Stimulated activated CD8-positive, alpha-beta memory T cell treated with anti-CD3 and anti-CD28 coated beads, Interleukin-15, amount 100 ng/mL, for 4 hours (primary cell): ENCODE measurements at places on chromosomes 1 and 21.

DNA sequence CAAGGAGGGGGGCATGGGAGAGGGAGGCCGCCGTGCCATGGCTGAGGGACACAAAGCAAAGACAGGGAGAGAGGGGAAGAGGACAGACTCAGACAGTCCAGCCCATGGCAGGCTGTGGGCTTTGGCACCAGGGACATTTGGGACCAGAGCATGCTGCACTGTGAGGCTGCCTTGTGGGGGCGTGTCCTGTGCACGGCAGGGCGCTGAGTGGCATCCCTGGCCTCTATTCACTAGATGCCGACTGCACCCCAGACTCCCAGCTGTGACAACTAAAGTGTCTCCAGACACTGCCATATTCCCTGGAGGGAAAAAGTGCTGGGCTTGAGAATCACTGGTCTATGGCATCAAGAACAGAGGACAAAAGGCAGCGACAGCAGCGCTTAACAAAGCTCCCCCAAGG is 18.6 kb upstream of the PRDM15 start:
- no peak for DNase-seq

- DNase-seq, result no peak
Observed at GRCh38 chr21:39613041-39613934, 548 bp downstream of the B3GALT5 start.

DNA sequence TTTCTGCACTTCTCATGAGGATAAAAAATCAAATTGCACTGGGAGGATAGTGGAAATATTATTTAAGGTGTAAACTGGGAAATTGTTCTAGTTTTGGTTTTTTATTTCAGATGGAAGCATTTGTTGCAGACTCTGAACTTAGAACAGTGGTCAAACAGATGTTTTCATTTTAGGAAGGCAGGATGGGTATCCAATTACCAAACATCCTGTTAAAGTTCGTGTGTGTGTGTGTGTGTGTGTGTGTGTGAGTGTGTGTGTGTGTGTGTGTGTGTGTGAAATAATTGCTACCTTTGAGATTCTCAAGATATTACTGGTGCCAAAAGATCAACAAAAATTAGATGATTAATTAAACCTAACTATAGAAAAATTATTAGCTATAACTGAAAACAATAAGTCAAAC is 24.3 kb upstream of the DUSP10 start:
- DNase-seq, result no peak

DNA sequence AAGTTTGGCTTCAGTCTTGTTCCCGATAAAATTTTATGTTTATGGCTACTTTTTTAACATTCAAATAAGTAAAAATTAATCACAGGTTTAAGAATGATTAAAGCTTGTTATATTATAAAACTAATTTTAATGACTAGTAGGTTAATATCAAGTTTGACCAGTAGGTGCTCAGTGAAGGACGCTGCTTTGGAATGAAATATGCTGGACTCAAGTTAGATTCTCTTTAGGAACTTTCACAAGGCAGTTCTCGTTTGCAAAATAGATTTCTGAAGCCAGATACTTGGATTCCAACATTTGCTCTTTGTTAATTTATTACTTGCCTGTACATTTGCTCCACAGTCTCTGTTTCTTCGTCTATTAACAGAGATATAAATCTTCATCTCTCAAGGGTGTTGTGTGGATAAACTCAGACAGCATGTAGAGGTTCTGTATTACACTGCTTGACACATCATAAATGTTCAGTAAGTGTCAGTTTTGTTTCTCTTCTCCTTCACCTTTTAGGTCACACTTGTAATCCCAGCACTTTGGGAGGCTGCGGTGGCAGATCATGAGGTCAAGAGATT is 432.8 kb upstream of the CHRM3 start:
- no peak for DNase-seq

DNA sequence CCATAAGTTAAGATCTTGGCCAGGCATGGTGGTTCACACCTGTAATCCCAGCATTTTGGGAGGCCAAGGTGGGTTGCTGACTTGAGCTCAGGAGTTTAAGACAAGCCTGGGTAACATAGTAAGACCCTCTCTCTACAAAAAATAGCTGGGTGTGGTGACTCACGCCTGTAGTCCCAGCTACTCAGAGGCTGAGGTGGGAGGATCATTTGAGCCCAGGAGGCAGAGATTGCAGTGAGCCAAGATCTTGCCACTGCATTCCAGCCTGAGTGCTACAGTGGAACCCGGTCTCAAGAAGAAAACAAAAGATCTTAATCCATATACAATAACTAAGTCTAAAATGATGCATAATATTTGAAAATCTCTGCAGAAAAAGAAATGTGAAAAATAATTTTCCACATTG is 165.5 kb upstream of the NR5A2 start:
- DNase-seq, result no peak

GRCh38 chr1:186513526-186513925 is 52.6 kb upstream of the PDC start:
- no peak for DNase-seq

GRCh38 chr1:88169139-88169538 is 514.9 kb upstream of the PKN2 start:
- no peak for DNase-seq

DNA sequence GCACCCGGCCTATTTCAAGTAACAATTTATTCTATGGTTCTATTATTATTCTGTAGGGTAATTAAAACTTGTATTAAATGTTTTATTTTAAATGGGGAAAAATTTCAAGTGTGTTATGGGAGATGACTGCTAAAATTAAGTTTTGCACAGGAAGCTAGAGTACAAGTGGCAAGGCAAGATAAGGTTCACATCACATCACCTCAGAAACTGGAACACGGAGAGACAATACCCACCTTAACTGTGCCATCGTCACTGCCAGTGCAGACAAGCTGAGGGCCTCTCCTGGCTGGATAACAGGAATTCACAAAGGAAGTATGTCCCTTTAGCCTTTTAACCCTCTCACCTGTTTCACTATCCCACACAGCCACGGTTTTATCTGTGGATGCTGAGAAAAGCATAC is 7.6 kb downstream of the SNRNP40 start:
- no peak for DNase-seq

DNA sequence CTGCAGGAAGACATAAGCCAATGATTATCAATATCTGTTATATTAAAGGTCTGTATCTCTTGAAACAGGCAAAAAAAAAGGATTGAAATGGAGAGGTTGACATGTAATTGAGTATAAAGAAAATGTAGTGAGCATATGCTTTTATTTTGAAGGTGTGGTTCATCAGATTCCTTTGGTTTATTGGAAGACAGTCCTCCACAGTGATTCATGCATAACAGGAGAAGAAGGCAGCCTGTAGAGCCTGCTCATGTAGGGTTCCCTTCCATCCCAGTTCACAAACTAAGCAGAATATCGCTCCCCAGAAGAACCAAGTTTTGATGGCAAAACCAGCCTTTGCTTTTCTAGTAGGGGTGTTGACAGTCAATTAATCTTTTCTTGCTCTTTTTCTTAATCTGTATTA is 1016.8 kb upstream of the ADGRL4 start:
- DNase-seq, result no peak

DNA sequence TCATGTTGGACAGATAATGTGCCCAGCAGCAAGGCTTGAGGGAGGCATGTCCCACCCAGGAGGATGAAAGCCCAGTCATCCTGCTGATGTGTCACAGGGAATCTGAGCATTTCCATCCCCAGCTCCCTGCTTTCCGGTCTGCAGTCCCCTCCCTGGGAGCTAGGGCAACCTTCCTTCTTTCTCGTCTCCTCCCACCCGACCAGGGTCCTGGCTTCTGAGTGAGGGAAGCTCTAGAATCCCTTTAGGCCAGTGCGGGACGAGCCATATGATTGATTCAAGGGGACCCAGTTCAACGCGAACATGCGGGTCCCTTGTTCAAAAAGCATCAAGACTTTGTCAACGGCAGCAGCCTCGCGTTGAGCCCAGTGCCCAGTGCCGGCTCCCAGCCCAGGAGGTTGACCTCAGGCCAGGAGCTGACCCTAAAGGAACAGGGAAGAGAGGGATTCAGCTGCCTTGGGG is 96.7 kb upstream of the TMPRSS2 start:
- no peak for DNase-seq

DNA sequence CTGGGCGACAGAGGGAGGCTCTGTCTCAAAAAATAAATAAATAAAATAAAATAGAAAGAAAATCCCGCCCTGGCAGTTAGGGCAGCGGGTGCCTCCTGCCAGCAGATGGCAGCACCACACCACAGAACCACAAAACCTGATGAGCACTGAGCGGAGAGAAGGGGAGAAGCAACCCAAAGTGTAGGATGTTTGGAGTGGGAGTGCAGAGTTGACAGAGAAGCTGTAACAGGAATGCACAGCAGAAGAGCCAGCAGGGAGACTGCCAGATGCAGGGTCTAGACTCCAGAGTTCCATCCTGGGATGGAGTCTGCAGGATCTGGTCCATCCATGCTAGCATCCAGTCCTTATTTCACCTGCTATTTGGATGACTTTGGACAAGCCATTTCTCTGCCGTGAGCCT is 29.7 kb upstream of the KIRREL1 start:
- no peak for DNase-seq

DNA sequence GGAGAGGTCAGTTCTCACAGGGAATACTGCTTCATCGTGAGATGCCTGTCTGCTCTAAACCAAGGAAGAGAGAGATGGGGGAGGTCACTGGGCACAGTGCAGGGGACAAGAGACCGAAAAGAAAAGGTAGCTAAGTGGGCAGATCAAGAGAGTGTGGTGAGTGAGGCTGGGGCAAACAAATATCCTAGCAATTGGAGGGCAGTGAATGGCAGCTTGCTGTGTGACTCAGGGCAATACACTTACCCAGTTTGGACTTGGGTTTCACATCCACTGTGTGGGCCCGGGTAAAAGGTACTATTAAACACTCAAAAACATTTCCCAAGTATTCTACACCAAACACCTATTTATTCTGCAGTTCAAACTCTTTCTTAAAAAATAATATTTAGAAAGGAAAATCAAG is 10.2 kb downstream of the PLXNA2 start:
- no peak for DNase-seq

DNA sequence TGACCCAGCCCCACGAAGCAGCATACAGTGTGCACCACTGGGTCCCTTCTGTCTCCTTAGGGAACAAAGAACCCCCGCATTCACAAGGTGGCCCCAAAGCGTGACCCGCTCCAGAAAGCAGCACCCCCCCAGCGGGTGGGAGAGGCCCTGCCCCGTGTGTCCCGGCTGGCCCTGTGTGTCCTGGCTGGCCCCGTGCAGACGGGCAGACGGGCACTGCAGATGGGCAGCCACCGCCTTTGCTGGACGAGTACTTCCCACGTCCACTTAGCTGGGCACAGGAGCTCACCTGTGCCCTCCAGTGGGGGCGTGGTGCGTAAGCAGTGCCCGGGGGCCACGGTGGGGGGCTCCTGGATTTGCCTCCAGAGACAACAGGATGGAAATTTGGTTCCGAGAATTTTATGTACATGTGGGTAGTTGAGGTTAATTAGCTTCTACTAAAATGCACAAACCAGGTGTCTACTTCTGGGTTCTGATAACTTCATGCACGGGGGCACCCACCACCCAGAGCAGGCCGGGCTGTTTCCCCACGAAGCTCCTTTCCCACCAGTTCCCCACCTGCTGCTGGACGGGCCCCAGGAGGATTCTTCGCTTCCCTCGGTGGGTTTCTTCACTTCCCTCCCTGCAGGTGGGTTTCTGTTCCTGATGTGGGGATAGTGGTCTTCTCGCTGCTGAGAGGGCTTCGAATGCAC is 33.2 kb upstream of the SLC19A1 start:
- DNase-seq, result no peak

GRCh38 chr1:41673806-41674205 is 189.3 kb upstream of the EDN2 start:
- DNase-seq, result peak; percentile 34

GRCh38 chr1:15797614-15798390 is 9.6 kb downstream of the UQCRHL start:
- no peak for DNase-seq
